CMK (cell line): ENCODE measurements at places on chromosomes 12 and 14.

DNA sequence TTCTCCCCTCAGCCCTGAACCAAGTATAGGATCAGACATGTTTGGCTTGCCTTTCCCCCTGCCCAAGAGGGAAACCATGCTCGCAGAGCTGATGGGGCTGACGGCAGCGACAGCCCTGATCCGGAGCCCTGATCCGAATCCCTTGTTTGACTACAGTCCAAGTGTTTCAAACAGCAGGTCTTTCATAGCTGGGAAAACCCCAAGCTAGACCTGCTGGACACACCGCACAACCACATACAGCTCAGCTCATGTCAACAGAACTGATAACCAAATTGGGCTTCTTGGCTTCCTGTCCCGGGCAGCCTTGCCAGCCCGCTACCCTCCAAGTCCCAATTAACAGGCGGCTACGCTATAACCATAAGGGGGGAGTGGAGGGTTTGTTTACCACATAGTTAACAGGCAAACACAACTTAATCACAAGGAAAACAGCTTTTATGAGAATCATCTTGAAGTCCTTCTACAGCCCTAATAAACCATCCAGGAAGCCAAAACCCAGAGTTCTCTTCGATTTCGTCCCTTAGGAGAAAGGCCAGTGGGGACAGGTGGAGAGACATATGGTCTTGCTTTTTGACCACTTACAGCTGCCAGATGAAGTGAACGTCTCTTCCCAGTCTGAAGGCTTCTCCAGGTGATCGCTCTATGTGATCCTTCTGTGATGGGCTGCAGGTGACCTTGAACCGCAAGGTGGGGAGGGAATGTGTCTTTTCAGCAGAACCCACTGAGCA, 64.5 kb upstream of the MANSC4 start:
- peak; percentile 49 for DNase-seq

DNA sequence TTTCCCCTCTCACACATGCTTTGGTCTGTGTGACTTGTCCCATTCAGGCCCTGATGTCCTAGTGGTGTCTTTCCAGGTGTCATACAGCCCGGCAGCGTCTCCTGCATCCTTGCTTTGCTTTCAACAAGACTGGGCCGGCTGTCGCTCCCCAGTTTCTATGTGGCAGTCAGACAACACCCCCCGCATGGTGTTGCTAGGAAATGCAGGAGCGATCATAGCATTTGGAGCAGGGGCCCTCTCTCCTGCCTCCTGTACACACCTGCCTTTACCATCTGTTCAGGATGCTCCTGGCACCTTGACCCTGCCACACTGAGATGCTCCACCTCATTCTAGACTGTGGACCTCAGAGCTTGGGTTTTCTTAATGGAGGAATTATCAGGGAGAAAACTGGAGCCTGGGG, 29.5 kb downstream of the CACNA1C start:
- DNase-seq: no peak

- DNase-seq: no peak
Measured at GRCh38 chr12:41302979-41303403, 114.9 kb downstream of the PDZRN4 start.

GRCh38 chr12:112331886-112332285, 50.3 kb downstream of the HECTD4 start:
- DNase-seq: no peak

GRCh38 chr14:81384900-81385299, 15.2 kb downstream of the STON2 start:
- DNase-seq: no peak

DNA sequence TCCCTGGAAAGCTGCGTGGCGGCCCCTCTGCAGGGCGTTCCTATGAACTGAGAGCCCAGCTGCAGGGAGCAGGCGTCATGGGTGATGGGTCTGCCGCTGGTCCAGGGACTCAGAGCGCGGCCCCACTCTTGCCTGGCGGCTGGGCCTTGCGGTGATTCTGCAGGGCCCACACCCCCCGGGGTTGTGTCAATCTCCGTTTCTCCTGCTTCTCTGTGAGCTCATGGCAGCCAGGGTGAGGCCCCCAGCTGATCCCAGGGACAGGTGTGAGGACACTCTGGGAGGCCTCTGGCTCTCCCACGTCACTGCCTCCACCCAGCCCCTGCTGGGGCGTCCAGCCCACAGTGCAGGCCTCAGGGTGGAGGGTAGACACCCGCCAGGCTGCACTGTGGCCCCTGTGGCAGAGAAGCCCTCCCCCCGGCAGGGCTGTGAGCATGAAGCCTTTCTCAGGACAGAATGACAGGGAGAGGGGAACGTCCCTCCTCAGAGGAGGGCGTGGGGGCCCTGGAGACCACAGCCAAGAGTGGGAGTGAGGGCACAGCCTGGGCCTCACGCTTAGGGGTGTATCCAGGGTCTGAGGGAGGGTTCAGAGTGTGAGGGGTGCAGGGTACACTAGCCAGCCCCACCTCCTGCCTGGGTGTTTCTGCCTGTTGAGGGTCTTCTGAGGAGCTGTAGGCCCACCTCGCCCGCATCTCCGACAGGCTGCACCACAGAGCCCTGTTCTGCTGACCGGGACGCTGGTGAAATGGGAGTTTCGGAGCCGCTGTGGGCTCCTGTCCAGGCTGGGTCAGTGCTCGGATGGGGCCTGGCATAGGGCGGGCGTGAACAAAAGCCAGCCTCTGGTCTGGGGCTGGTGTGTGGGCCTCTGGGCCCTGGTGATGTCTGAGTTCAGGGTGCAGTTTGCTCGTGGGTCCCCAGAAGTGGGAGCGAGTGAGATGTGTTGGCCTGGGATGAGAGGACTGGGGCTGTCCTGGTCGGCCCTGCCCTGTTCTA, 26.7 kb upstream of the CRIP2 start:
- DNase-seq: no peak

DNA sequence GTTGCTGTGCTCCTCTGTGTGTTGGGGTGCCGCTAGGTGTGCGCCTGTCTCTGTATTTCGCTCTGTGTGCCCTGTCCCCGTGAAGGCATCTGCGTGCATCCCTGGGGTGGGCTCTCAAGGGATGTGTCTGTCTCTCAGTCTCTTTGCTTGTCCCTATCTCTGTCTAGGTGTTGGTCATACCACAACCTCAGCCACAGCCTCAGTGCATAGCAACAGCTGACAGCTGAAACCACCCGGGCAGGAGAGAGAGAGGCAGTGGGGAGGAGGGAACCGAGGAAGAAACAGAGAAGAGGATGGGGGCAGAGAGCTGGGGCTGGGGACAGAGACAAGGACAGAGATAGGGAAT, 953 bp upstream of the NXPH4 start:
- no peak for DNase-seq

DNA sequence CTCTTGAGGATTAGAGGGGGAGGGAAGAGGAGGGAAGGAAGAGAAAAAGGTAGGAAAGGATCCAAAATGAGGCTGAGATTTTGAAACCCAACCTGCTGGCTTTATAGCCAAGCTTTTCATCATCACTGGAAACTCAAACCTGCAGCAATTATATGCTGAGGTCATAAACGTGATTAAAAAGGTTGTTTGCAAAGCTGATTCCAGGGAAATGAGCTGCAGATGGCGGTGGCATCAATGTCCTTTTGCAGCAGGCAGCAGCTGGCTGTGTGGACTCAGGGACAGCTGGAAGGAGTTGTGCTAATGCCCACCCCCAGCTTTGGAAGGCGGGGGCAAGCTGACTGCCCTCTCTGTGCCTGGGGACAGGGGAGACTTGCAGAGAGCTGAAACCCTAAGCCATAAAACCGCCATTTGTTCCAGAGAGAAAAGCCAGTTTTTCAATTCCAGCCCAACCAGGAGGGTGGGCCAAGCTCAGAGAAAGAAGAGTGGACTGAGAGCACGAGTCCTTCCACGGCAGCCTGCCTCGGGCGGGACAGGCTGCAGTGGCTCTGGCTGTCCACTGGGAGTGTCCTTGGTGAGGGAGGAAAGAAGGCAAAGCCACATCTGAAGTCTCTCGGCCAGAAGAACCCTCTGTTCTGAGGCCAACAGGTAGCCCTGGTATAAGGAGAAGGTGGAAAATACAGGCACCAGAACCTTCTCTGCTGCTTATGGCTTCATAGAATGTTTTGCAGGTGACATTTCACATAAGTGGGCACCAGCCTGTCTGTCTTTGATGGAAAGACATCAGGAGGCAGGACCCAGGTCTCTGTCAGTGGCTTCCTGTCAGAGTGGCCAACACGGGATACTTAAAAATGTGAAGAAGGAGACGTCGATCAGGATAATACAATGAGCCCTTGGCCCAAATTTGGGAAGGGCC, 90.7 kb downstream of the SINHCAF start:
- DNase-seq: no peak

DNA sequence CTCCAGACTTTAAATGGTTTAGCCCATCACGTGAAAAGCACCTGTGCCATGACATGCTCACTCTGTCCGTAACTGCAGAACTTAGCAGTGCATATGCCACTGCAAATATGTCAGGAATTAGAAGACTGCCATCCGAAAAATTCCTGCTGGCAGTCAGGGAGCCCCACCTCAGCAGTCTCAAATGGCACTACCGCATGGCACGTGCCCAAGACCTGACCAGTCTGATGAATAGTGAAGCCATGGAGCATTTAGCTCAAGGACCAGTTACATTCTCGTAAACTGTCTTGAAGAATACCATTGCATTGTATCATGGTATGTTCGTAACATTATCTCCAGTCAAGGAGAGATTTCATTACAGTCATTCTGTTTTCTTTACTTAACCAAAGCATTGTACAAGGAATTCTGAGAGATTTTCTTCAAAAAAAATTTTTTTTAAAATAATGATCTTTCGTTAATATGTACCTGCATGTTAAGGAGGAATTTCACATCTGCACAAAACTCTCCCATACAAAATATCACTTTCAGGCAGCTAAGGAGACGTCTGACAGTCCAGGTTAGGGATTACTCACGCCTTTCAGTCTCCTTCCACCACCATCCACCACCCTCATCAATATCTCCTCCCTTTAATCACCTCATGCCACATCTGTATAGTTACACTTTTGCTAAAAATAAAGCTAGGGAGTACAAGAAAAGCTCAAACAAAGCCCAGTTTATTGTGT, 138.5 kb downstream of the ANO2 start:
- DNase-seq: no peak

GRCh38 chr14:66000766-66001165, 485.4 kb upstream of the CCDC196 start:
- no peak for DNase-seq

DNA sequence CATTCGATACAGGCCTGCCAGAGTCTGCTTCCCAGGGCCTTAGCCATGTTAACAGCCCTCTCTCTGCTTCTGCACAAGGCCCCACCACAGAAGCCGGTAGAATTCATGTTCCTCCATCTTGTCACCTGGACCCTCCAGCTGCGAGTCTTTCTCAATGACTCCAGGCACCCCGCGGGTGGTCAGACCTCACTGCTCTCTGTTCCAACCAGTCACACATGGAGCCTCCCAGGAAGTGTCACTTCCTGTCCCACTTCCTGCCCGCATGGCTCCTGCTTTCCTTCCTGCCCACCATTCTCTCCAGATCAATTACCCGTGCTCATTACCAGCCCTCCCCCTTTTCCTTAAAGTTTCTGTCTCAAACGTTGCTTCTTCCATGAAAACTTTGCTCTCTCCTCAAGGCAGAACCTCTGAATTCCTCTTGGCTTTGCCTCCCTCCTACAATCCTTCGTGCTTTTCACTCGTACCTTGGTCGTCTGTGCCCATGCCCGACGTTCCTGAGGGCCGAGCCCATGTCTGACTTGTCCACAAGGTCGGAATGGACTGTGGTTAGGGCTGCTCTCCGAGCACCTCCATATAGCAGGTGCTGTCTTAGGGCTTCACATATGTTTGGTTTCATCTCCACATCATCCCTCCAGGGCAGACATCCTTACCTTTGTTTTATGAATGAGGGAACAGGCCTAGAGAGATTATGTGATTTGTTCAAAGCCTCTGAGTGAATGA, 172.1 kb downstream of the TSPAN9 start:
- DNase-seq: no peak

DNA sequence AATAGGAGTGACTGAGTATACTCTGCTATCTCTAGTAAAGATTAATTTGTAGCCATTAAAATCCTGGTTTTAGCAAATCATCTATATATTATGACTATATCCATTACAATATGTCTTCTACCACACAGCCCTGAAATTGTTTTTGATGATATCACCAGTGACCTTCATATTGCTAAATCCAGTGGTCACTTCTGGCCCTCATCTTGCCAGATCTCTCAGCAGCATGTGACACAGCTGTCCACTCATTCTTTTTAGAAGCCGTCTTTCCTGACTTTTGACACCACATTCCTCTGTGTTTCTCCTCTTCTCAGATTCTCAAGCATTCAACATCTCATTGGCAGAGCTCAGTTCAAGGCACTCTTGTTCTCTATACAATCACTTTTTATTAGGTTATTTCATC, 54.9 kb downstream of the CPNE8 start:
- no peak for DNase-seq

DNA sequence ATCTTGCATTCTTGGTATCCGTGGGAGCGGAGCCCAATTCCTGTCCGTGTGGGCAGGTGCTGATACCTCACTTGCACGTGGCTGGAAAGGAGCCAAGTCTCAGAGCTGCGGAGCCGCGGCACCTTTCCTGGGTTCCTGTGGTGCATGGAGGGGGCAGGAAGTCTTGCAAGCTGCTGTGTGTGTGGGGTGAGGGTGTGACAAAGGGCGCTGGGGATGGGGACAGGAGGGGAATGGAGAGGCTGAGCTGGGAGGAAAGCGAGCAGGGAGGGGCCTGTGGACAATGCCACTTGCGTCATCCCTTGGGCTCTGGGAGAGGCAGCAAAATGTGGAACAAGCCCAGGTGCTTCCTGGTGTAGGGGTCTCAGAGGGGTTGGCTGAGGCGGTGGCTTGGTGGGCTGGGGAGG, 86.7 kb downstream of the CALM1 start:
- no peak for DNase-seq

GRCh38 chr14:83975841-83976770, 1553.8 kb upstream of the FLRT2 start:
- DNase-seq: no peak

DNA sequence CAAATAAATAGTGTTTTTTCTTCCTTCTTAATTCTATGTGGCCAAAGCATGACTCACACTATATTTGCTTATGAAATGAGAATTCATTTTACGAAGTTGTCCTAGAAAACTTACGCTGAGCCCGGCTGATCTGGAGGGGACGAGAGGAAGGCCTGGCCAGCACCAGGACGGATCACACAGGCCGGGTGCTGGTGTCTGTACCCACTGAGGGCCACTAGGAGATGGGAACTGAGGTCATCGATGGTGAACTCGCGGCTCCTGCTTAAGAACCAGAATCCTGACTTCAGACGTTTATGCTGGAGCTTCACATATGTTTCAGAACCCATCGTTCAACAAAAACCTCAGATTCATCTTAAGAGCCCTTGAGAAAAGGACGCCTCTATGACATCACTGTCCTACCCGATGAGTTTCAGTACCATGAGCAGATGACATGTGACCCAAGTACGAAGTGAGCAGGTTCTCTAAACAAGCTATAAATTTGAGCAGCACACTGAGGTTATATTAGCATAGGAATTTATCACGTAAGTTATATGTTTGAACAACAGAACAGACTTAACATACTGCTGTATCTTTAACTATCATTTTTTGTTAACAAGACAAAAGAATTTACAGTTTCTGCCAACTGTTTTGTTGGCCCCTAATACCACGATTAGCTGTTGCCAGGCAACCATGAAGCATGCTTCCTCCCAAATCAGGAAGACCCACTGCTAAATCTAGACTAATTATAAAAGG, 111.9 kb downstream of the FOXN3 start:
- DNase-seq: no peak
